Cardiac septum (tissue), 1 donor: ENCODE measurements at places on chromosomes 2 and 18.

- no peak for DNase-seq
These were observed 13.7 kb downstream of the CYB5A start for GRCh38 chr18:74278058-74278457.

DNA sequence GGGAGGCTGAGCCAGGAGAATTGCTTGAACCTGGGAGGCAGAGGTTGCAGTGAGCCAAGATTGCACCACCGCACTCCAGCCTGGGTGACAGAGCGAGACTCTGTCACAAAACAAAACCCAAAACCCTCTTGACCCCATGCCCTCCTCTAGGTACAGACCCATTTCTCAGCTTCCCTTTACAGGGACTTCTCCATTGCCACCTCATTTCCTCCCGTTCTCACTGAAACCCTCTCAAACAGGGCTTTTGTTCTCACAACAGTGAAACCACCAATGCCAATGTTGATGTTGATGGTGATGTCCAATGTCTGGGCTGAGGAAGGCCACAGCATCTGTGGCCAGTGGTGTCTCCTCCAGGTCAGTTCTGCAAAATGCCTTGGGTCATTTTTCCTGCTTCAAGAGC, 69.0 kb upstream of the ZCCHC2 start:
- no peak for DNase-seq

GRCh38 chr18:38241216-38241615, 675.6 kb upstream of the CELF4 start:
- DNase-seq: no peak

DNA sequence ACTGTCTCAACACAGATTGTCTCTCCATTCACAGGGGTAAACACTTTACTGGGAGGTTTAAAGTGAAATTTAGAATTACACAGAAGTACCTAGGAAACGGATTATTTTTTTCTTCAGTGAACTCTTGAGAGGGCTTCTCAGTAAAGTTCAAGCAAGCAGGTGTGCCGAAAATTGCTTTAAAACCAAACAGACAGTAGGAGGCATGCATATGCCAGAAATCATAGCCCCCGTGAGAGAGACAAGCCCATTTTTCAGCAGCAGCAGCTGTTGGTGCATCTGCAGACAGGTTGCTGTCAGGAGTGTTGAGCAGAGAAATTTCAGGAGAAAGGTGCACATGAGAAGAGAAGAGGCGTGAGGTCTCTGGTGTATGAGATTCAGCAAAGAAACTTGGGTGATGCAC, 2115.5 kb upstream of the CELF4 start:
- DNase-seq: no peak

GRCh38 chr18:31977270-31977872, 34.4 kb upstream of the TRAPPC8 start:
- no peak for DNase-seq

DNA sequence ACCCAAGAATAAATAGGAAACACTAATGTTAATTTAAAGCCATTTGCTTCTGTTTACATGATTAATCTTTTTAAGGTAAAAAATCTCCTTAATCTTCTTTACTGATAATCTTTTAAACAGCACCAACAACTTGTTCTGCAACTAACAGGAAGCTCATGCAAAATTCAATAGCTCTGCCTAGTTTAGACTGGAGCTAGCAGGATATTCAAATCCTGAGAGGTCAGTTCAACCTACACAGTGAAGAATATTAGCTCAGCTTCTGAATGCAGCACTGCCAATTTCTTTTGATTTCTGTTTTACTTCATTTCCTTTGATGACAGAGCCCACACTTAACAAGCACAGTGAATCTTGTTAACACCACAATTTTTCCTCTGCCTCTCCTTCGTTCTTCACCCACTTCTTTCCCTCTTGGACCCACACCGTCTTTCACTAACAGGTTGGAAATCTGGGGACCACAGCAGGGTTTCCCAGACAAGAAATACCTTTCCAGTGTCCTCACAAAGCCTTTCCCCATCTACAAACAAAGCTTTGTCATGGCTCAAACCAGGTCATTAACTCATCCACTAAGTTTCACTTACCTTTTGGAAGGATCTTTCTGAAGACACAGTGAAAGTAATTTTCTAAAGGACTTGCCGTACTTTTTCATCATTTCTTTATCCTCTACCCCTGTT, 109.8 kb downstream of the STK39 start:
- no peak for DNase-seq

GRCh38 chr18:79203017-79203605, 133.9 kb downstream of the ATP9B start:
- no peak for DNase-seq

DNA sequence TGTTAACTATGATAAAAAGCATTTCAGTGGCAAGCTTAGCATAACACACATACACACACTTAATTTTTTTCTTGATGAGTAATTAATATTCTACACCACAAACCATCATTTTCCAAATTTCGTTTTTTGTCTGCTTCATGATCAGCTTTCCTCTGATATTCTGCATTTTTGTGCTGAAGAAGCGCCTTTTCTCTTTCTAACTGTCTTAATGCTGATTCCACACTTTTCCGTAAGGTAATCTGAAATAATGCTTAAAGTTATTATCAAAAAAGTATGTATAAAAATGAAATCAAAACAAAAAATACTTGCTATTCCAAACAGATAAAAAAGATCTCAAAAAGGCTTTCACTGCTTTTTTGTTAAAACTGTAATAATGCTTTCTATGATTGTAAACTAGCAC, 60.1 kb downstream of the SLC66A3 start:
- no peak for DNase-seq

DNA sequence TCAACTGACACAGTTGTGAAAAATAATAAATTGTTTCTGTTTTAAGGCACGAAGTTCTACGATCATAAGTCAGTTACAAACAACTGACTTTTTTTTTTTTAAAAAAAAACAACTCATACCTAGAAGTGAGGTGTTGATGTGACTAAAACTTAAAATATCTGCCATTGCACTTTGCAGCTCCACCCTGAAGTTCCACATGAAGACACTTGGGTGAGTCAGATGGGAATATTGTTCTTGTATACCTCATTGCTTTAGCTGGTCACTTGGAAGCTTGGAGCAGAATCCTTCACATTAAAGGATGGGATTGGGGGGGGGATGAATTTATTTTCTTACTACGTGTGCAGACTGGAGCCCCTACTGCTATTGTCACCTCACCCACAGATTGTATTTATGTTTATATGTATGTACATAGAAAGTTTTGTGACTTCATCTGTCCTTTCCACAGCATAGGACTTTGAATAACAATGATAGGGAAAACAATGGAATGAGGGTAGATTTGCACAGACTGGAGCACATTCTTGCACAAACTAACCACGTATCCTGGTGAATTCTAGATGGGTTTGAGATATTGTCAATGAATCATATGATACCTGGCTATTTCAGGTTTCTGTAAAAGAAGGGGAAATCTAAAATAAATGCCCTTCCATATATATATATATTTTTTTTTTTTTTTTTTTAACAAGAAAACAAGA, 57.9 kb upstream of the ARHGAP15 start:
- no peak for DNase-seq

DNA sequence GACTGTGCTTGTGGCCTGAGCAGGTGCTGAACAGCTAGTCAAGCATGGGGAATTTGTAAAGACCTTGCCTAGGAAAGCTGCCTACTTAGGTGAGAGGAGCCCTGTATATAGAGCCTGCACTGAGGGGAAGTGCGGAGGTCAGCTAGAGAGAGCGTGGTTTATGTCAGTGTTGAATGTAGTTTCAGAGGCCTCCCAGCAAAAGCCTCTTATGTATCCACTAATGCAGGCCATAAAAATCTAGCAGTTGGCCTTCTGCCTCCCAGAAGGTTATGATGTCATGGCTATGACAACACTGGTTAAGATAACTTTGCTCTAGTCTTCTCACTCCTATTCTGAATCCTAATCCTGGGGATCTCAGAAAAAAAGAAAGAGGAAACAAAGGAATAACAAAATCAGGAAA, 88.9 kb downstream of the ASXL3 start:
- DNase-seq: no peak

DNA sequence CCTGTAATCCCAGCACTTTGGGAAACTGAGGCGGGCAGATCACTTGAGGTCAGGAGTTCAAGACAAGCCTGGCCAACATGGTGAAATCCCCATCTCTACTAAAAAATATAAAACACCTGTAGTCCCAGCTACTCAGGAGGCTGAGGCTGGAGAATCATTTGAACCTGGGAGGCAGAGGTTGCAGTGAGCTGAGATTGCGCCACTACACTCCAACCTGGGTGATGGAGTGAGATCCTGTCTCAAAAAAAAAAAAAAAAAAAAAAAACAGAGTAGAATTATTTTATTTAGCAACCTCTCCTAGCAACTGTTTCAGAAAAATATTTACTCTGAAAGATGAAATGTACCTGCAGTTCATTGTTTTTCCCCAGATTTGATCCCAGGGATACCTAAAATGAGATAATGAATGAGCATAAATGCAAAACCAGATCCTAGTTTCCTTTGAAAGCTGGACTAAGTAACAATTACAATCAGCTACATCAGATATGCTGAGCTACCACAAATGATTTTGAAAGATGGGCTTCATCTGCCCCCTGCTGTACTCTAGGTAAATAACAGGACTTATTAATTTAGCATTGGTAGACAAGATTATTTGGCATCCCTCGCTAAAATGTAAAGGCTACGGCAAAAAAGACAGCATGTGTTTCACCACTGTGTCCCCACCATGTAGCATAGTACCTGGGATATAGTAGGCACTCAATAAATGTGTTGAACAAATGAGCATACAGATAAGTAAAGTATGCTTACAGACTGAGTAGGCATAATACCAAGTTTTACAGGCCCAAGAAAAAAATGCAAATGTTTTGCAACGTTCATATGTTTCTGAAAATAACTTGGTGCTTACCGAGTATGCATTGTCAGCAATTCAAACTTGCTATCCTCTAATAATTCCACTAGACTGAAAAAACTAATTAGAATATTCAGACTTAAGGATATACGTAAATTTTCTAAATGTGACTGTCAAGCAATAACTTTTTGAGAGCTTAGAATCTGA, 102.5 kb downstream of the ATL2 start:
- no peak for DNase-seq

- DNase-seq: peak; percentile 51
These were observed 87.0 kb downstream of the HDAC4 start for GRCh38 chr2:239313776-239314175.

DNA sequence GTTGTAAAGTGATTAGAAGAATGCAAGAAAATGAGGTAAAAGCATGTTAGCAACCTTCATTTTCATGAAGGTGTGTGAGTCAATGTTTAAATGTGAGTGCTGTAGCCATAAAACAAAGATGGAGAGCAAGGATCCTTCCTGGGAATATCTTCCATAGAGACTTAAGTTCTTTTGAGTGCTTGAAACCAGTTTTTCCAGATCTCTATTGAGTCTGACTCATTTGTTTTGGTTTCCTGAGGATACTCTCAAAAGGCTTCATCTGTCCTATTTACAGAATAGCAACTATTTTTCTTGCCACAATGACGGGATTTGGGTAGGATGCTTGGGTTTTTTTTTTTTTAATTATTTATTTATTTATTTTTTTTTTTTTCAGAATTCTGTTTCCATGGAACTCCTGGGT, 45.9 kb upstream of the ASB1 start:
- no peak for DNase-seq

- no peak for DNase-seq
These were observed 136.7 kb downstream of the BCL2 start for GRCh38 chr18:63182861-63183260.

- no peak for DNase-seq
These were observed 558.0 kb downstream of the STK39 start for GRCh38 chr2:167689444-167689843.

- DNase-seq: no peak
These were observed 73.8 kb downstream of the MAP3K20 start for GRCh38 chr2:173149491-173149890.

DNA sequence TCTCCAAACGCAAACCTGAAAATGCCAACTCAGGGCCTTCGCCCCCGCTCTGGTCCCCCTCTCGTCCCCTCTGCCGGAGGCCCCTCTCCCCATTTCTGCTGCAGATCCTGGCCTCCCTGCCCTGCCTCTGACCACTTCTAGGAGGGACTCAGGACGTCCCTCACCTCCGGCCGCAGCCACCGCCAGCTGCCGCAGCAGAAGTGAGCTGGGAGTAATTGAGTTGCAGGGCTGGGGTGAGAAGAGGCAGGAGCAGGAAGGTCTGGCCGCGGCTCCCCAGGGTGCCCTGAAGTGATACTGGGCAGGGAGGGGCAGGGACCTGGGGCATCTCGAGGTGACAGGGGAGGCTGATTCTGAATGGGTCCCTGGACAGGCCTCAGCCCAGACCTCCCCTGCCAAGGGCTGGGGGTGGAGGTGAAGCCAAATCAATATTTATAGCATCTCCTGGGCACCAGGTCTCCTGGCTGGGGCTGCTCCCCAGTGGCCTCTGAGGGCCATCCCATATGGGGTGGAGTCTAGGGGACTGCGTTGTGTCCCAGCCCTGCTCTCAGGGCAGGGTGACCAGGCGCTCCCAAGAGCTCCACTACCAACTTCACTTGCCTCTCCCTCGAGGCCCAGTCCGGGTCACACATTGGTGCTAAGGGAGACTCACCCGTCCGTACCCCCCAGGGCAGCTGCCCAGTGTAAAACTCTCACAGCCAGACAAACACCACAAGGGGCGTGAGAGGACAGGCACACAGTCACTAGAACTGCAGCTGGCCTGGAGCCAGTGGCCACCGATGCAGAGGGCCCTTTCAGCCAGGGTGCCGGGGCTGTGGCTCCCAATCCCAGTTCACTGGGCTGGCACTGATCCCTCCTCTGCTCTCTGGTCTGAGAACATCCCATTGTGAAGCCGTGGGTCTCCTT, 33.0 kb downstream of the KCNIP3 start:
- no peak for DNase-seq

- no peak for DNase-seq
These were observed 121.8 kb upstream of the DNAJC10 start for GRCh38 chr2:182594286-182594685.

- DNase-seq: no peak
These were observed 1130.3 kb upstream of the CDH2 start for GRCh38 chr18:29307231-29307630.

- DNase-seq: peak; percentile 14
These were observed 5.8 kb downstream of the PSD4 start for GRCh38 chr2:113179446-113180045.

DNA sequence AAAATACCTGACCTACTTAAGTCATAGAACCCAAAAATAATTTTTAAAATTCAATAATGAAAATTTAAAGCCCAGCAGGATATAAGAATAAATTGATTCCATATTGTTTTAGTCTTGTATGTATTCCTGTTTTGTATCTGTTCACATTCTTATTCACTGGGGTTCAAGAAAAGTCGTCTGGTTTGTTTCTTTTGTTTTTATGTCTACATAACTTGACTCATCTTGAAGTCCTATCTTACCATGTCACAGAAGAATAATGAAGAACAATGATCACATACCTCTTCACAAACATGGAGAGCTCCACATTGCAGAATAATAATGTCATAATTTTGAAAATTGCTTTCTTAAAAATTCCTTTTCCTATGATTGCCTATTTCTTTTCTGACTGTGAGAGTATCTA, 43.4 kb upstream of the LRP1B start:
- DNase-seq: no peak
